IMR-90 (cell line): ENCODE measurements at places on chromosomes 4 and X. TPM values are rescaled to one million over a fixed set of nuclear protein-coding genes. Genes with fewer than 3 reads are reported as not detected.
A peak's percentile ranks its signal among the peaks of the same experiment; 100 is the strongest.

- no peak for DNase-seq
Observed at GRCh38 chrX:427812-428725, 41.4 kb upstream of the PPP2R3B start.

Gene EVC
- polyA plus RNA-seq, result 18.8 and 18.9 TPM in 2 replicates

Gene SSX1
- polyA plus RNA-seq, result not detected in 2 replicates

DNA sequence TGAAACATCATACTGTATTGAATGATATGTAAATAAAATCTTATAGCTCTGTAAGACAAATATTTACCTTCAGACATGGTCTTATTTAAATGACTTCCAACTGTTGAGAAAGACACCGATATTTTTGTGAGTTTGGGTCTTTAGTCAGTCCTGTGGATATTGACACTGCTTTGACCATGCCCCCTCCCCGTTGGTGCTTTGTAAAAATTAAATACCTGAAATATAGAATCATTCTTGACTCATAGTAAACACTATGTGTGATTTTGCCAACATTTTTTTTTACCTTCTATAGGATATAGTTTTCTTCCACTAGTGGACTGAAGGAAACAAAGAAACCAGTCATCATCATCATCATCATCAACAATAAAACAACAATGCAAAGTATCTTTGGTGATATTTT, 114.3 kb upstream of the HS3ST1 start:
- DNase-seq, result no peak

- no peak for DNase-seq
Observed at GRCh38 chrX:69503228-69503781, 821 bp upstream of the NALF2 start.

GRCh38 chrX:136867096-136867491, 13.4 kb downstream of the RBMX start:
- peak; percentile 23 for DNase-seq

Gene MAGEA12
- not detected in 2 replicates for polyA plus RNA-seq

GRCh38 chrX:71167031-71167781, 22.6 kb downstream of the NLGN3 start:
- no peak for DNase-seq

Gene DCAF12L1
- polyA plus RNA-seq, result not detected in 2 replicates

DNA sequence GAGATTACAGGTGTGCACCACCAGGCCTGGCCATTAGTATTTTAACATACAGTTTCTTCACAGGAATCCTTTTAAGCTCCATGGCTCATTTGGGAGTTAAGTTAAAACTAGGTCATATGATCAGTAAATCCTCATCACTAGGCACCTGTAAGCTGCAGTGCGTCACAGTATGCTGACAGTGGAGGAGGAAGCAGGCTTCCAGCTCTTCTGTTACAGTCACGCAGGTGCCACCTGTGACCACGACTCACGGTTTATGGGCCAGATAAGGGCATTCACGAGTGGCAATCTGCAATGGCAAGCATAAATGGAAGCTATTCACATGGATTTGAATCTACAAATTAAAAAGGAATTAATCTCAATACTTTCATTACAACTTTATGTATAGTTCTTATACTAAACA, 129.4 kb upstream of the BCOR start:
- no peak for DNase-seq

- DNase-seq, result no peak
Observed at GRCh38 chrX:46072791-46073190, 472.4 kb downstream of the ZNF674 start.

- DNase-seq, result peak; percentile 2
Observed at GRCh38 chr4:41976775-41977516, 4.6 kb upstream of the DCAF4L1 start.

DNA sequence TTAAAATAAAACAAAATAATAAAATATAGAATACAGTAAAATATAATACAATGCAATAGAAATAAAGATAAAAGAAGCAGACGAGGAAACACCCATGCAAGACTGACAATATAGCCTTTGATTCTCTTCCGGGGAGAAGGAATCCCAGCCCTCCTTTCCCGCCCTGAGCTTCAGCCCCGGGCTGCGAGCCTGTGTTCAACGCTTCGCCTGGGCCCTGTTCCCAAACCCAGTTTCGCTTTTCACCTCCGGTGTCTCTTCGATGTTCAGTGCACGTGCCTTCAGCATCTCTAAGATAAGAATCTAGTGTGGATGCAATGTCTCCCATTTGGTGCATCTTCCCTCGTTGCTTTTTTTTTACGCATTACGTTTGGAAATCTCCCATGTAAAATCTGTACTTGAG, 38.4 kb upstream of the ARSD start:
- DNase-seq, result no peak

GRCh38 chrX:122134291-122134690, 1049.8 kb upstream of the GRIA3 start:
- no peak for DNase-seq

Gene NPY5R
- polyA plus RNA-seq, result not detected in 2 replicates

DNA sequence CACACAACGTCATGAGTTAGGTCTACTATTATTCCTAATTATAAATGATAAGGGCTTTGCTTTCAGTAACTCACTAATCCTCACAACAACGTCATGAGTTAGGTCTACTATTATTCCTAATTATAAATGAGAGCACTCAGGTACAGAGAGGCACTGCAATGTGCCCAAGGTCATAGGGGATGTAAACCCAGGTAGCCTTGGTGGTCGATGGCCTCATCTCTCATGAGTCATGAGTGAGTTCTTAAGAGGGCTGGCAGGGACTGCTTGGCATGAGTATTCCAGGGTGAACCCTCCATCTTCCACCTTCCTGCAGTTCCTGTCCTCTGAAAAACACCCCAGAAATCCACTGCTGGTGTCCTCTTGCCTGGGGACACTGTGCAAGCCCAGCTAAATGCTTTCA, 317.1 kb downstream of the STK32B start:
- DNase-seq, result no peak

DNA sequence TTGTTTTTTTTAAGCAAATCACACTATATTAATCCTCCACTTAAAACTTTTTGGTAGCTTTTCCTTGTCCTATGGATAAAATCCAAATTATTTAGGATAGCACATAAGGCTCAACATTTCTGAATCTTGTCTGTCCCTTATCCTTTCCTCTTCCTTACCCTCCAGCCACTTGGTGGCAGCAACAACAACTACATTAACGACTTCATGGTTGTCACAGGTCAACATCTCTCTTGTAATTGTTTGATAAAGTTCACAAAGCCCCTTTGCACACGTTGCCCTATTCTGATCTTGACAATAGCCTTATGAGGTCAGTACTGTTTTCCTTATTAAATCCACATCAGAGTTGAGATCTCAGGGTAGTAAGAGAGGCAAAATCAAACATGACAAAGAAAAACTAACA, 269.0 kb upstream of the PABPC4L start:
- no peak for DNase-seq

Gene EFNB1
- polyA plus RNA-seq, result 26.8 and 28.9 TPM in 2 replicates

- DNase-seq, result no peak
Observed at GRCh38 chr4:67430989-67431388, 114.3 kb downstream of the CENPC start.

Gene FMR1NB
- polyA plus RNA-seq, result not detected in 2 replicates

Gene IDH3G
- polyA plus RNA-seq, result 85.7 and 95.0 TPM in 2 replicates

Gene PAGE2B
- polyA plus RNA-seq, result not detected in 2 replicates

GRCh38 chr4:10295301-10295700, 161.9 kb downstream of the ZNF518B start:
- no peak for DNase-seq

- no peak for DNase-seq
Observed at GRCh38 chr4:52883183-52883621, 21.1 kb downstream of the RASL11B start.

Gene TMEM35A
- 13.7 and 14.2 TPM in 2 replicates for polyA plus RNA-seq

Gene STARD8
- 2.3 and 2.5 TPM in 2 replicates for polyA plus RNA-seq

DNA sequence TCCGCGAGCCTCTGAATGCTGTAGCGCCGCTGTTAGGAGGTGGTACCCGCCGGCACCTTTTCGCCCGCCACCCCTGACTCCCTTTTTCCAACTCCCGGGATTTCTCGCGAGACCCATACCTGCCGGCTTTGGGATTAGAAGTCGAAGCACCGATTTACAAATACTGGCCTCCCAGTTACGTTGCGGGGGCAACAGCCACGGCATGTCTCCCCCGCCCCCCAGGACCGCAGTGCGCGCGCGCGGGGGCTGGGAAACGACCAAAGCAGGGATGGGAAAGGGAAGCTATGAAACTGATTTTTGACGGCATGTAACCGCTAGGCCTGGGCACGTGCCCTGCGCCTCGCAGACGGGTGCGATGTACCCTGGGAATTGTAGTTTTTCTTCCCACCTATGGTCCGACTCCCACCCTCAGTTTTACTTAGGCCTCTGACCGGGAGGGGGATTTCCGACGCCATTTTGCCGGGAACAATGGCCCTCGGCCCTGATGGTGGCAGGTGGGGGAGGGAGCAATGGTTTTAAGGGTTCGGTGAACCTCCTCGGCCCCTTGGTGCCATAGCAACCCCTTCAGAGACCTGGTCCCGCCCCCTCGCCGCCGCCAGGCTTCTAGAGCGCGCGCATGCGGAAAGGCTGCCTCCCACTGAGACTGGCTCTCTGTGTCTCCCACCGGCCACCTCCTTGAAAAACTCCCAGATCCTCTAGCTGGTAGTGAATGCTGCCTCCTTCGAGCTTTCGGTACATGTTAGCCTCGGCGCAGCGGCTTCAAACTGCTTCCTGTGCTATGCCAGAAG, 772 bp upstream of the WNK3 start:
- peak; percentile 41 for DNase-seq
